ENCODE measurements at places on chromosomes 16 and 17. TPM values are rescaled to one million over a fixed set of nuclear protein-coding genes. Genes with fewer than 3 reads are reported as not detected.

Gene PLEKHH3
- 24.6 TPM for total RNA-seq

Gene RNF166
- total RNA-seq, result 13.6 TPM

Gene TRPV3
- total RNA-seq, result 0.77 TPM

Gene CHST4
- not detected for total RNA-seq

- no peak for DNase-seq
Observed at GRCh38 chr16:1791943-1792812, 1.3 kb downstream of the IGFALS start.

GRCh38 chr17:1506649-1507267 is 9.7 kb downstream of the INPP5K start:
- no peak for DNase-seq

GRCh38 chr17:8806926-8807550 is 7.9 kb upstream of the MFSD6L start:
- no peak for DNase-seq
